MCF 10A (cell line): ENCODE measurements at places on chromosomes 4 and X. TPM values are rescaled to one million over a fixed set of nuclear protein-coding genes. Genes with fewer than 3 reads are reported as not detected.

Gene GATB
- 15.9 and 17.8 TPM in 2 replicates for total RNA-seq

DNA sequence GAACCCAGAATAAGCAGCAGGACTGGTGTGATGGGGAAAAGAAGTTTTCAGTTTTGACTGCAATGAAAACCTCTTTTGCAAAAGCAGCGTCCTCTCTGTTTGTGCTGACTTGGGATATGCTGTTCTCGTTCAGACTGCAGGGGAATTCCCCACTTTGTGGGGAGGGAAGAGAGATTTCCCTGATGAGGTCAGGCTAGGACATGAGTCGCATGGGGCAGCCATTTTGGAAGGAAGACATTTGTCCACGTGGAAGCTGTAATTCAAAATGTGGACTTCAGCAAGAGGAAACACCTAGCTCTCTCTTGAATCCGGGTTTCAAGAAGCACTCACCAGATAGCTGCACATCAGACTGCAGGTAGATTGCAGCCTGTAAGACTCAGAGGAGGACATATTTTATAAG lies 39.3 kb downstream of the ING2 start:
- DNase-seq, result no peak

DNA sequence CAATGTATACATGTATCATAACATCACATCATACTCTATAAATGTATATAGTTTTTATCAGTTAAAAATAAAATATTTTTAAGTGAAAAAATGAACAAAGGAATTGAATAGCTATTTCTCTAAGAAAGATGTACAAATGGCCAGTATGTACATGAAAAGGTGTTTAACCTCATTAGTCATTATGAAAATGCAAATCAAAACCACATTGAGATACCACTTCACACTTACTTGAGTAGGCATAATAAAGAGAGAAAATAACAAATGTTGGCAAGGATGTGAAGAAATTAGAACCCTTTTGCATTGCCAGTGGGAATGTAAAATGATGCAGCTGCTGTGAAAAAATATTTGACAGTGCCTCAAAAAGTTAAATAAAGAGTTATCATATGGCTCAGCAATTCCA lies 95.5 kb downstream of the IRS4 start:
- no peak for DNase-seq

DNA sequence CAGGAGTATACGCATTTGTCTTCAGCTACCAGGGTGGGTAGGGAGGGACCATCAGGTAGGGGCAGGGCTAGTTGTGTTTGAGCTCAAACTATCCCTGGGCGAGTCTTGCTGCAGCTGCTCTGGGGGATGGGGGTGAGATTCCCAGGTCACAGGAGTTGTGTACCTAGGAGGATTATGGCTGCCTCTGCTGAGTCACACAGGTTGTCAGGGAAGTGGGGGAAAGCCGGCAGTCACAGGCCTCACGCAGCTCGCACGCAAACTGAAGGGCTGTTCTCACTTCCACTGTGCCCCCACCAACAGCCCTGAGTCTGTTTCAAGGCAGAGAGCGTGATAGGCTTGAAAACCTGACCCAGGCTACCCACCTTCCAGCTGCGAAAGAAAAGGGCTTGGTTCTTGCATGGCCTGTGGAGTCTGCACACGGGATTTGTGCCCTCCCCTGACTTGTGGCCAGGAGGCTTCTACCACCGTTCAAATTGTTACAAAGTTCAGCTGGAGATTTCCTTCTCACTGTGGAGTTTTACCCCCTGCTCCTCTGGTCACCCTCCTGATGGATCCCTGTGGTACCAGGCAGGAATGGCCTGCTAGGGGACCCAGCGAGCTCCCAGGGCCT lies 63.8 kb downstream of the ARFIP1 start:
- no peak for DNase-seq
